ENCODE measurements at places on chromosomes 11 and 22.

GRCh38 chr11:6362873-6363678 lies 27.2 kb upstream of the SMPD1 start:
- H3K4me3 ChIP-seq = no peak overlapping the region
- no peak overlapping the region for H3K27ac ChIP-seq
- H3K36me3 ChIP-seq = no peaks in the 10 kb centered on the region
- H3K4me1 ChIP-seq = no peaks in the 10 kb centered on the region

GRCh38 chr11:126700768-126701519 lies 299.6 kb downstream of the KIRREL3 start:
- H3K4me3 ChIP-seq = no peak overlapping the region
- no peaks in the 10 kb centered on the region for H3K27me3 ChIP-seq
- no peak overlapping the region for H3K27ac ChIP-seq

GRCh38 chr22:25019427-25020184 lies 67.1 kb downstream of the KIAA1671 start:
- H3K4me1 ChIP-seq = no peaks in the 10 kb centered on the region
- peaks cover 27% of the 10 kb centered on the region for H3K27me3 ChIP-seq
- DNase-seq = no peak
- no peaks in the 10 kb centered on the region for H3K36me3 ChIP-seq
- H3K4me3 ChIP-seq = no peak overlapping the region

DNA sequence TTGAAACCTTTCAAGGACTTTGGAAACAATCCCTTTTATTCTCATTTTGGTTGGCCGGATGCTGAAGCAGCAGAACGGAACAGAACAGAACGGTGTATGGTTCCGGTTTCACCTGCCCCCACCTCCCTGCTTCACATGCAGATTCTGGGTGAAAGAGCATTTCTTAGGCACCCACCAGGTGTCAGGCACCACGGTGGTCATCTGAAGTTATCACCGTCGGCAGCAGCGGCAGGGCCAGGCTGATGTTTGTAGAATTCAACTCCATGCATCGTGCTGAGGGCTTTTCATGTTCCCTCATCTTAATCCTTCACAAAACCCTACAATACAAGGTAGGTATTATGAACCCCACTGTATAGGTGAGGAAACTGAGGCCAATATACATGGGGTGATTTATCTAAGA lies 13.6 kb upstream of the PHF21B start:
- H3K4me3 ChIP-seq = no peak overlapping the region
- no peak overlapping the region for H3K27ac ChIP-seq
- no peak for DNase-seq
- peaks cover 64% of the 10 kb centered on the region for H3K27me3 ChIP-seq
- H3K36me3 ChIP-seq = no peaks in the 10 kb centered on the region
- H3K4me1 ChIP-seq = no peaks in the 10 kb centered on the region

- H3K4me1 ChIP-seq = peaks cover 31% of the 10 kb centered on the region
- no peaks in the 10 kb centered on the region for H3K36me3 ChIP-seq
- H3K27me3 ChIP-seq = no peaks in the 10 kb centered on the region
These were observed 6.9 kb downstream of the TRABD start for GRCh38 chr22:50192436-50193204.

DNA sequence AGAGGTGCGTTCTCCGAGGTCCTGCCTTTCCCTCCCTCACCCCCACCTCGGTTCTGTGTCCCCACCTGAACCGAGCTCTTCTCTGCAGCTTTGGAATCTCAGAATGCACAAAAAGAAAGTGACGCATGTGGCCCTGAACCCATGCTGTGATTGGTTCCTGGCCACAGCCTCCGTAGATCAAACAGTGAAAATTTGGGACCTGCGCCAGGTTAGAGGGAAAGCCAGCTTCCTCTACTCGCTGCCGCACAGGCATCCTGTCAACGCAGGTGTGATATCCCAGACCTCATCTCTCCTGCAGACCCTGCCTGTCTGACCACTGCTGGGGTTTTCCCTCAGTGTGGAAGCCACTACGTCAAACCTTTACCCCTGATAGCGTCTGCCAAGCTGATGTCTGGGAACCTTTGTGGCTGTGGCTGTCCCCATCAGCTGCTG lies 13.9 kb downstream of the ACP2 start:
- H3K27ac ChIP-seq = peak overlapping the region; percentile 47
- peaks cover 3% of the 10 kb centered on the region for H3K36me3 ChIP-seq
- H3K27me3 ChIP-seq = no peaks in the 10 kb centered on the region
- peaks cover 1% of the 10 kb centered on the region for H3K4me1 ChIP-seq

DNA sequence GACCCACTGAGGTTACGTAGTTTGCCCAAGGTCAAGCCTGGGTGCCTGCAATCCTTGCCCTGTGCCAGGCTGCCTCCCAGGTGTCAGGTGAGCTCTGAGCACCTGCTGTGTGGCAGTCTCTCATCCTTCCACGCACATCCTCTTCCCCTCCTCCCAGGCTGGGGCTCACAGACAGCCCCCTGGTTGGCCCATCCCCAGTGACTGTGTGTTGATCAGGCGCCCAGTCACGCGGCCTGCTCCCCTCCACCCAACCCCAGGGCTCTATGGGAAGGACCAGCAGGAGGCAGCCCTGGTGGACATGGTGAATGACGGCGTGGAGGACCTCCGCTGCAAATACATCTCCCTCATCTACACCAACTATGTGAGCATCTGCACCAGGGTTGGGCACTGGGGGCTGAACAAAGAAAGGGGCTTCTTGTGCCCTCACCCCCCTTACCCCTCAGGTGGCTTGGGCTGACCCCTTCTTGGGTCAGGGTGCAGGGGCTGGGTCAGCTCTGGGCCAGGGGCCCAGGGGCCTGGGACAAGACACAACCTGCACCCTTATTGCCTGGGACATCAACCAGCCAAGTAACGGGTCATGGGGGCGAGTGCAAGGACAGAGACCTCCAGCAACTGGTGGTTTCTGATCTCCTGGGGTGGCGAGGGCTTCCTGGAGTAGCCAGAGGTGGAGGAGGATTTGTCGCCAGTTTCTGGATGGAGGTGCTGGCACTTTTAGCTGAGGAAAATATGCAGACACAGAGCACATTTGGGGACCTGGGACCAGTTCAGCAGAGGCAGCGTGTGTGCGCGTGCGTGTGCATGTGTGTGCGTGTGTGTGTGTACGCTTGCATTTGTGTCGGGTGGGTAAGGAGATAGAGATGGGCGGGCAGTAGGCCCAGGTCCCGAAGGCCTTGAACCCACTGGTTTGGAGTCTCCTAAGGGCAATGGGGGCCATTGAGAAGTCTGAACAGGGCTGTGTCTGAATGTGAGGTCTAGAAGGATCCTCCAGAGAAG lies 1.6 kb downstream of the GSTP1 start:
- peak overlapping the region; percentile 87 for H3K4me3 ChIP-seq
- no peaks in the 10 kb centered on the region for H3K27me3 ChIP-seq
- peak overlapping the region; percentile 97 for H3K27ac ChIP-seq
- peak; percentile 57 for DNase-seq

DNA sequence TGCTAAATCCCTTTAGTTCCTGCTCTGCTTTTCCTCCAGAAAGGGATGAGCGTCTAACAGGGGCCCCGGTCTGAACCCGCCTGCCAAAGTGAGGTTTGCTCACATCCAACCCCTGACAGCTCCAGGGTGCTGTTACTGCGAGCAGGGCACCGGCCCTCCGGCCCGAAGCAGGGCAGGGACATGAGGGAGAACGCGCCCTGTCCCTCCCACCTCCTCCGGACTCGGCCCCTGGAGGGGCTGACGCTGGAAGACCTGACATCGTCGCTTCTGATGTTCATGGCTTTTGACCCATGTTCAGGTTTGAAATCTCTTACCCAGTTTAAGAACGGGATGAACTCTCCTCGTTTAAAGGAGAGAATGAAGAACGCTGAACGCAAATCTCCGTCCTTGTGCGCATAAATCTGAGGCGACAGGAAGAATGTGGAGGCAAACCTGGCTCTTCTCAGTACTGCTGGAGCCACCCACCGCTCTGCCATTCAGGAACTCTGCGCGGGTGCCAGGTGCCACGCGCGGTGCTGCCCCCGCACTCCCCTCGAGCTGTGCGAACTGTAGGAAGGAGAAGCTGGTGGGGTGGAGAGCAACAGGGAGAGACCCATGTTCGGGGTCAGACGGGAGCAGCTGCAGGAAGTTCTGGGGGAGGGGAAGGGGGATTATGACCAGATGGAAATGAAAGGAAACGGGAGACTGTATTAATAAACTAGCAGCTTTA lies 826 bp upstream of the EEF1G start:
- peak overlapping the region; percentile 98 for H3K4me3 ChIP-seq
- no peak for DNase-seq
- peak overlapping the region; percentile 97 for H3K27ac ChIP-seq
- peaks cover 24% of the 10 kb centered on the region for H3K36me3 ChIP-seq
- H3K4me1 ChIP-seq = peaks cover 53% of the 10 kb centered on the region

GRCh38 chr11:134756811-134757540 lies 344.9 kb upstream of the B3GAT1 start:
- H3K27me3 ChIP-seq = no peaks in the 10 kb centered on the region
- no peak for DNase-seq
- H3K4me3 ChIP-seq = no peak overlapping the region
- no peak overlapping the region for H3K27ac ChIP-seq

DNA sequence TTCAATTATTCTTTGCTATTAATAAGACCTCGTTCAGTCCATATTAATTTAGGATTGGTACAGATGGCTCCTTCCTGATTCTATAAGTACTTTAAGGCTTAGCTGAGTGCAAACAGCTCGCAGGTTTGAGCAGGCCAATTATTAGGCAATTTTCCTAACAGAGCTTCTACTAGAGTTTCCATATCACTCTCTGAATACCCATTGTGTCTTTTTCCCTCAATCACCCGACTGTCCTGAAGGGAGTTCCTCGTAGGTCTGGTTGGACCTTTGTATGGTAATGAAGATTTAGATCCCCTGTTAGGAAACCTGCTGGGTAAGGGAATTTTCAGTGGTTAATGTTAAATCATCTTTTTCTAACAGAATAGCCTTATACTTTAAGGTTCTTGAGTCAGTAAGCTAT lies 61.1 kb downstream of the ARHGAP42 start:
- DNase-seq = no peak
- H3K36me3 ChIP-seq = peaks cover 23% of the 10 kb centered on the region
- no peaks in the 10 kb centered on the region for H3K27me3 ChIP-seq
- no peak overlapping the region for H3K27ac ChIP-seq
- no peak overlapping the region for H3K4me3 ChIP-seq

GRCh38 chr11:115672999-115673411 lies 168.8 kb upstream of the CADM1 start:
- no peaks in the 10 kb centered on the region for H3K27me3 ChIP-seq
- H3K36me3 ChIP-seq = no peaks in the 10 kb centered on the region
- no peak overlapping the region for H3K27ac ChIP-seq
- DNase-seq = no peak
- H3K4me1 ChIP-seq = no peaks in the 10 kb centered on the region
- H3K4me3 ChIP-seq = no peak overlapping the region

- DNase-seq = no peak
- H3K27ac ChIP-seq = peak overlapping the region; percentile 94
- H3K4me1 ChIP-seq = peaks cover 41% of the 10 kb centered on the region
- H3K36me3 ChIP-seq = peaks cover 37% of the 10 kb centered on the region
- H3K27me3 ChIP-seq = no peaks in the 10 kb centered on the region
These were observed 2.7 kb downstream of the DTX4 start for GRCh38 chr11:59174664-59175033.
